NCI-H2081 treated with DMSO at 0.1 percent for 48 hours (cell line): ENCODE measurements at places on chromosomes 1 and 21.

DNA sequence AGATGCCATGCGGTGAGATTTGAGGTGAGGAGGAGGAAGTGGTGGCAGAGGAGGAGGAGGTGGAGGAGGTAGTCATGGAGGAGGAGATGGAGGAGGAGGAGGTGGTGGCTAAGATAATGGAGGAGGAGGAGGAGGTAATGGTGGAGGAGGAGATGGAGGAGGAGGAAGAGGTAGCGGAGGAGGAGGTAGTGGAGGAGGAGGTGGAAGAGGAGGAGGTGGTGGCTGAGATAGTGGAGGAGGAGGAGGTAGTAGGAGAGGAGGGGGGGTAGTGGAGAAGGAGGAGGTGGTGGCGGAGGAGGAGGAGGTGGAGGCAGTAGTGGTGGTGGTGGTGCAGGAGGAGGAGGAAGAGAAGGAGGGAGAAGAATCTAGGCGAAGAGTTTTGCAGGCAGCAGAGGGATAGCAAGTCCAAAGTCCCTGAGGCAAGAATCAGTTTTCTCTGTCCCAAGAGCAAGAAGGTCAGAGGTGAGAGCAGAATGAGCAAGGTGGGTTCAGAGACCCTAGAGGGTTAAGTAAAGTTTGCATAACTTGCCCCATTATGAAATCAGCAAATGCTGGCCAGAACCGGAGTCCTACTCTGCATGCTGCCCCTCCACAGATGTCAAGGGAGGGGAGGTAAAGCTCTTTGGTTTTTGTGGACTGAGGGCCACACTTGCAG is 38.9 kb upstream of the GNPAT start:
- DNase-seq, result no peak

- no peak for DNase-seq
Observed at GRCh38 chr1:165050246-165050645, 306.3 kb downstream of the LMX1A start.

DNA sequence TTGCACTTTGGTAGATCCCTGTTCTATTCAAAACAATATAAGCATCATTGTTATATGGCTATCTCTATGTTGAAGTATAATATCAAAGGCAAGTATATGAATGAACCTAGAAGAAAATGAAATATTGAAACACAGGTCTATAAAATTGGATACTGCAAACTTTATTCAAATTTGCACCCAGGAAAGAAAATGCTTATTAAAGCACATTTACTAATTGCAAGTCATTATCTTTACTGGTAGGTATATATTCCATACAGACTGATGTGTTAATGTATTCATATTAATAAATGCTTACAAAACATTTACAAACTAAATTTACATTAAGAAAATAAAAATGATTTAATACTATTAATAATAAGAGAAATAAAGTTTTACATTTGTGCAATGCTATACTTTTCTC is 469.8 kb downstream of the NCAM2 start:
- no peak for DNase-seq

DNA sequence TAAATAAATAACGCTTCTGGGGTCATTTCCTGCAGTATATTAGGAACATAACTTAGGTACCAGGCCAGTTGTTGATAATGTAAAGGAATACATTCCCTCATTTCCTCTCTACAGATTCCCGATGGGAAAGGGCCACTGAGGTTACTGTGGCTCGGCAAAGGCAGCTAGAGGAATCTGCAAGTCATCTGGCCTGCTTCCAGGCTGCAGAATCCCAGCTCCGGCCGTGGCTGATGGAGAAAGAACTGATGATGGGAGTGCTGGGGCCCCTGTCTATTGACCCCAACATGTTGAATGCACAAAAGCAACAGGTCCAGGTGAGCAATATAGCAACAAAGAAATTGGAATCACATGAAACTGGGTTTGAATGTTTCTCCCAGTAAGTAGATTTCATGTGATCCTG is 109.6 kb upstream of the BMP8A start:
- no peak for DNase-seq

- DNase-seq, result peak; percentile 70
Observed at GRCh38 chr1:174954073-174954460, 45.7 kb upstream of the CACYBP start.

- no peak for DNase-seq
Observed at GRCh38 chr1:32806910-32807523, 10.1 kb downstream of the YARS1 start.

- no peak for DNase-seq
Observed at GRCh38 chr1:21292984-21293536, 2.8 kb upstream of the ECE1 start.

GRCh38 chr1:34785231-34785874 is 4.3 kb downstream of the GJB3 start:
- no peak for DNase-seq

GRCh38 chr1:5921129-5921528 is 71.1 kb downstream of the NPHP4 start:
- DNase-seq, result no peak

- DNase-seq, result no peak
Observed at GRCh38 chr1:87092846-87093245, 178.4 kb downstream of the HS2ST1 start.

GRCh38 chr1:41810446-41810845 is 108.3 kb downstream of the HIVEP3 start:
- DNase-seq, result no peak

DNA sequence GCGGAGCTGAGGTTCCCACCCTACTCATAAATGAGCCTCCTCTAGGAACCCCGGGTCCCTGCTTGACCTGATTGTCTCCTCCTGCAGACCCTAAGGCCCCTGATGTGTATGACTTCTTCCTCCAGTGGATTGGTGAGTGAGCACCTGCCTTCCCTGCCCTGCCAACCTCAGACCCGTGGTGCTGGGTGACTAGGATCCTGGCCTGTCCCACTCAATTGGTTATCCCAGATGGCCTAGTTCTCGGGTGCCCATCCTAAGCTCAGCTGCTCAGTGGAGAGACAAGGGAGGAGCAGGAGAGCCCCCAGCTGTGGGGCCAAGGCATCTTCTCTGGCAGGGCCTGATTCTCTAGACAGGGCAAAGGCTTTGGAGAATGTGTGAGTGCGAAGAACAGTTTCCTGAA is 12.2 kb downstream of the CYP4B1 start:
- no peak for DNase-seq

GRCh38 chr1:87329051-87329525 is 408 bp downstream of the LMO4 start:
- no peak for DNase-seq

DNA sequence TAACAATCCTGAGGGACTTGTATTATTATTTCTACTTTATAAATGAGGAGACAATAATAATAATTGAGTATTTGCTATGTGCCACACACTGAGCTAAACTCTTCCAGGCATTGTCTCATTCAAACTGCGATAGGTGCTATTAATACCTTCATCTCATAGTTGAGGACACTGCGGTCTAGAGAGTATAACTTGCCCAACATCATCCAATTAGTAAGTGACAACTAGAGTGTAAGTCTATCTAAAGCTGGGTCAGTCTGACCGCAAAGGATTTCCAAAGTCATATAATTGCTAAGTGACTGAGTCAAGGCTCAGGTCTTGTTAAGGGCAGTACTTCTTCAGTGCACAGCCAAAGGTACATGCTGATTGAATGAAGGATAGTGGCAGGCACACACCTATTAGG is 9.7 kb downstream of the BCL9 start:
- no peak for DNase-seq

DNA sequence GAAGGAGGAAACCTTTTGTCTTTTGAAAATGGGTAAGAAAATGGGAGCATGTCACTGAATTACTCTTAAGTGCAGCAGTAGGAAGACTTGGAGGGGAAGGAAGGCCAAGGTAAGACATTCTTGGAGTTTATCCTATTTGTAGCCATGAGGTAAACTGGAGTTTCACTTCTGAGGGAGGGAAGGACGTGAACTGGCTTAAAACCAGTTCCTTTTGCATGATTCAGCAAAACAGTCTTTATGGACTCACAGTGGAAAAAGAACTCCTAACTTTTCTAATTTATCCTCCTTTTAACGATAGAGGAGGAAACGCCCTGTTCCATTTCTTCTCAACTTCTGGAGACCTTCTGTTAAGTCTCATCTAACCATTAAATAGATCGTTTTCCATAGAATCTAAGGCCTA is 2.5 kb downstream of the PRDX6 start:
- no peak for DNase-seq

DNA sequence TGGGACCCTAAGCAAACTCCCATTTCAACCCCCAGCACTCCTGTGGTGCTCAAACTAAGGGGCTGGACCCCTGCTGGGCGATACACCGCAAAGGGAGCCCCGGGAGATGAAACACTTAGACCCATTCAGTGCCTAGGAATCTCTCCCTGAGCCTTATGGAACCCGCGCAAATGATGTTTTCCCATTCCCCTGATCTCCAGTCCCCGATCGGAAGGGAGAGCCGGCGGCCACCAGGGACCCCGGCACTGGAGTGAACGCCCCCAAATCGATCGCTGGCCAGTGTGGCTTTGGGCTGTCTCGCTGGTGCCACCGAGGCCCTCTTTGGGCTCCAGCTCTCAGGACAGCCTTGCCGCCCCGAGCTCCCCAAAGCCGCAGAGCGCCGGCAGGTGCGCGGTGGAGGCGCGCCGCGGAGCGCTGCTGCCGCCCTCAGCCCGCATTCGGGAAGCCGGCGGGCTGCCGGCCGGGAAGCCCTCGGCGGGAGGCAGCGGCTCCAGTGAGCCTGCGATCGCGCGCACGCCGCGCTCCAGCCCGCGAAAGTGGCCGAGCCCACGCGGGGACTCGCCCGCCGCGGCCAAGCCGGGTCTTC is 1.1 kb downstream of the PLXNA2 start:
- no peak for DNase-seq

DNA sequence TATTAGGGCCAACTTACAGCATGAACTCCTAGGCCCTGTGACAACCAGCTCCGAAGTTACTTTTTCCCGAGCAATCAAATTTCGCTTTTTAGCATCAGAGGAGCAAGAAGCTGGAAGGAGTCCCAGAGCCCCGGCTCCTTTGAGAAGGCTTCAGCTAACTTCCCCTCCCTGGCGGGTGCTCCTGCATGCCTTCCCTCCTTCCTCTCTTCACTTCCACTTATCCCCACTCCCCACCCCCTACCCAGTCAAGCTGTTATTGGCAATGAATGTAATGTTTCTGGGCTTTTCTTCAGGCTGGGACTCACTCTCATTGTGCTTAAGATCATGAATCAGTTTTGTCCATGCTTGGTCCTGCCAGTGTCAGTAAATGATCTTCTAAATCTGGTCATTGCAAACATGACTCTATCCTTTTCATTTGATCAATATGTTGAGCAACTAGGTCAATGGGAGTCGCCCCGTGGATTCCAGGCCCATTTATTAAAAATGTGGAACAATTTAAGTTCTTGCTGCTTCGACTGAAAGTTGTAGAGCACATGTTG is 94.5 kb upstream of the TSPAN2 start:
- no peak for DNase-seq
